BJ (cell line): ENCODE measurements at places on chromosomes 2 and 18.
A peak's percentile ranks its signal among the peaks of the same experiment; 100 is the strongest.

DNA sequence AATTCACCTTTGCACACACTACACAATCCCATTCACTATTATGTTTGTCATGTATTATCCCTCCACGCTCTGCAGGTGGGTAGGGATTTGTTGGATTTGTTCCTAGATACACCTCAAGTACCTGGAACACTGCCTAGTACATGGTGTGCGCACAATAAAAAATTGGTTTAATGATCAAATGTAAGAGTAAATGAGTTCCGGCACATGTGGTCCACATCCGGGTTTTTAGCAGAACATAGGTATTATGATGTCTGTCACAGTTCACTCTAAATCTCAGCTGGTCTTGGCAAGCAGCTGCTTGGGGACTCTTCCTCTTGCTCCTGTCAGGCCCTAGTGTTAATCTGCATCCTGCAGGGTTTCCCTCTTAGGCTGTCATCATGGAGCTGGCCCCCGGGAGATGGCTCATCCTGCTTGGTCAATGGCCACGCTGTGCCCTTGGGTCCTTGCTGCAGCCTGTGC lies 21.8 kb upstream of the IL1R1 start:
- DNase-seq, result no peak

- DNase-seq, result no peak
Observed at GRCh38 chr18:51739044-51739666, 541.7 kb upstream of the MEX3C start.

GRCh38 chr2:117820444-117820843 lies 6.0 kb downstream of the DDX18 start:
- no peak for DNase-seq

- no peak for DNase-seq
Observed at GRCh38 chr18:48888773-48889080, 62.0 kb downstream of the SMAD7 start.

GRCh38 chr2:106193690-106193976 lies 468 bp downstream of the UXS1 start:
- no peak for DNase-seq

- DNase-seq, result no peak
Observed at GRCh38 chr18:13163167-13163927, 55.2 kb upstream of the LDLRAD4 start.

DNA sequence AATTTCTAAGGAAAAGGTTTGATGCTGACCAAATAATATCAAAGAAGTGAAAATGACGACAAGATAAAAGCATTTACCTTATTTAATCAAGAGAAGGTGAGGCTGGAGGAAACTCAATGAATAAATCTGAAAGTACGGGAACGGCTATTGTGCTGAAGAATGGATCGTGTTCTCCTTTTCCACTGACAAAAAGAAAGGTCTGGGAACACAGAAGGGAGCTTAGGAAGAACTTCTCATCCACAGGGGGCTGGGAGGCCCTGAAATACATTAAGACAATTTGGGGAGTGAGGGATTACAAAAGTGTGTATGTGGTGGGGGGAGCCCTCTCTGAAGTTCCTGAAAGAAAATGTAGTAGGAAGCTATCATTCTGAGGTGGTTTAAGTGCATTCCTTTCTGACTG lies 582.3 kb downstream of the SLC4A3 start:
- DNase-seq, result no peak

DNA sequence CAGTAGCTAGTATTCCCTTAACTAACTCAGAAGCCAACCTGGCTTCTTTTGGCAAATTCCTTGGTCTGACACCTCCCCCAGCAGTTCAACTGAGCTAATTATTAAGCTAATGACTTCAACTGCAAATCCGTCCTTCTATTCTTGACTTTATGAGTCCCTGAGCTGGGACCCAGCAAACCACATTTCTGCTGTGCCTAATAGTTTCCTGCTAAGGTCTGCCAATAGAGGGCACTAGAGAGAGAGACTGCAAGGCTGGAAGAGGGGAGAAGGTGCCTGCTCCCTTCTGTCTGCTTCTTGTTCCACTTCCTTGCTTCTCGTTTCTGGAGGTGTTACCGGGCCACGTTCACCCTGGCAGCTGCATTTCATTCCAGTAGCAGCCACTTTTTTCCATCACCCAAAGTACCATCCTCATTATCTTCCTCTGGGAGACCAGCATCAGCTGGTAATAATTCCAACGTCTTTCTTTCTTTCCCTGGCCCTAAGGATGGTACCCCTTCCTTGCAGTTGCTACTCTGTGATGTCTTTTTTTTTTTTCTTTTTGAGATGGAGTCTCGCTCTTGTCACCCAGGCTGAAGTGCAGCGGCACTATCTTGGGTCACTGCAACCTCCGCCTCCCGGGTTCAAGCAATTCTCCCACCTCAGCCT lies 352.0 kb downstream of the TNS1 start:
- no peak for DNase-seq

GRCh38 chr2:73931531-73932500 lies 5.1 kb downstream of the DGUOK start:
- DNase-seq, result no peak

DNA sequence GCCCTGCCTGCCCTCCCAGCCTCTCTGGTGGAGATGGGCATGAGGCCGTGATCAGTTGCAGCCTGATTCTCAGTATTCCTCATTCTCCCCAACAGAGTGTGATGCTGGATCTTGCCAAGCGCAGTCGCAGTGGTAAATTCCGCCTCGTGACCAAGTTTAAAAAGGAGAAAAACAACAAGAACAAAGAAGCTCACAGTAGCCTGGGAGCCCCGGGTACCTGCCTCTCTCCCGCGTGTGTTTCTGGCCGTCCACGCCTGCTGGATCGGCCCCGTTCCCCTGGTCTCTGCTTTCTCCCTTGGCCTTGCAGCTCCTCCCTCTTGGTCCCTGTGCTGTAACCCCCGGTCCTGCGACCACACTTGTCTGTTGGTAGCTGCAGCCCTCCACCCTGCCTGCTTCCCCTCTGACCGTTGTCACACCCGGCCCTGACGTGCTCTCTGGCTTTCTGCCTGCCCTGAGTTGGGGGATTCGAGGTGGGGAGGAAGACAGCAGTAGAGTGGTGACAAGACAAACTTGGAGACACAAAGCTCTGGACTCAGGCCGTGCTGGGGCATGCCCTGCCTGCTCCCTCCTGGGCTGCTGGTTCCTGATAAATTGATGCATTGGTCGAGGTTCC lies 99.5 kb downstream of the USP40 start:
- DNase-seq, result no peak

GRCh38 chr2:128316777-128317180 lies 1.9 kb downstream of the HS6ST1 start:
- no peak for DNase-seq

- no peak for DNase-seq
Observed at GRCh38 chr18:58902961-58903360, 38.3 kb downstream of the ZNF532 start.

DNA sequence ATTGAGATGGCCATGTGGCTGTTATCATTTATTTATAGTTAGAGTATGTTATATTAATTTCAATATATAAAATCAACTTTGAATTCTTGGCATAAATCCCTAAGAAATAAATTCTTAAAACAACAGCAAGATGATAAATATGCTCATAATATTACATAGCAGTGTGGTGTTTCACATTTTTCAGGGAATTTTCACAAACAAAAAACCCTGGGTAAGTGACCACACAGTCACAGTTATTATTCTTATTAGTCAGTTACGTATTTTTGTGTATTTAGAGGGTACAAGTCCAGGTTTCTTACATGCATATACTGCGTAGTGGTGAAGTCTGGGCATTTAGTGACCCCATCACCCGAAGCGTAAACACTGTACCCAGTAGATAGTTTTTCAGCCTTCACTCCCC lies 289.5 kb upstream of the REV1 start:
- DNase-seq, result no peak

- DNase-seq, result peak; percentile 54
Observed at GRCh38 chr18:35635170-35635569, 53.6 kb downstream of the GALNT1 start.

DNA sequence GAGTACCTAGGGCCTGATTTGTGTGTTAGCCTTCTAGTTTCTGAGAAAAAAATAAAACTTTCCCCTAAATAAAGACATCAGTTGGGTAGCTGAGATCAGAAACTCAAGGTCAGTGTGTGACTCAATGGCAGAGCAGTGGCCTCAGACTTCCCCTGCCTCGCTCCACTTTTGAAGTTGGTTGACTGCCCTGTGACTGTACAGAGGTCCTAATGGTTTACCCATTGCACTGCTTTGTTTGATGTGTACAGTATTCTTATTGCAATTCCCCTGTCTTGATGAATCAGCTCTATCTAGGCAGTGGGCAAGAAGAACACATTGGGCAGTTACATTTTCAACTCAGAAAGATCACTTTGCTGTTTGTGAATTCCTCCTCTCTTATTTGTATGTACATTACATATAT lies 315.7 kb downstream of the KCNS3 start:
- DNase-seq, result no peak

GRCh38 chr2:35174845-35175244 lies 1180.7 kb upstream of the CRIM1 start:
- no peak for DNase-seq

- no peak for DNase-seq
Observed at GRCh38 chr18:75831960-75832359, 404.5 kb upstream of the SMIM21 start.

DNA sequence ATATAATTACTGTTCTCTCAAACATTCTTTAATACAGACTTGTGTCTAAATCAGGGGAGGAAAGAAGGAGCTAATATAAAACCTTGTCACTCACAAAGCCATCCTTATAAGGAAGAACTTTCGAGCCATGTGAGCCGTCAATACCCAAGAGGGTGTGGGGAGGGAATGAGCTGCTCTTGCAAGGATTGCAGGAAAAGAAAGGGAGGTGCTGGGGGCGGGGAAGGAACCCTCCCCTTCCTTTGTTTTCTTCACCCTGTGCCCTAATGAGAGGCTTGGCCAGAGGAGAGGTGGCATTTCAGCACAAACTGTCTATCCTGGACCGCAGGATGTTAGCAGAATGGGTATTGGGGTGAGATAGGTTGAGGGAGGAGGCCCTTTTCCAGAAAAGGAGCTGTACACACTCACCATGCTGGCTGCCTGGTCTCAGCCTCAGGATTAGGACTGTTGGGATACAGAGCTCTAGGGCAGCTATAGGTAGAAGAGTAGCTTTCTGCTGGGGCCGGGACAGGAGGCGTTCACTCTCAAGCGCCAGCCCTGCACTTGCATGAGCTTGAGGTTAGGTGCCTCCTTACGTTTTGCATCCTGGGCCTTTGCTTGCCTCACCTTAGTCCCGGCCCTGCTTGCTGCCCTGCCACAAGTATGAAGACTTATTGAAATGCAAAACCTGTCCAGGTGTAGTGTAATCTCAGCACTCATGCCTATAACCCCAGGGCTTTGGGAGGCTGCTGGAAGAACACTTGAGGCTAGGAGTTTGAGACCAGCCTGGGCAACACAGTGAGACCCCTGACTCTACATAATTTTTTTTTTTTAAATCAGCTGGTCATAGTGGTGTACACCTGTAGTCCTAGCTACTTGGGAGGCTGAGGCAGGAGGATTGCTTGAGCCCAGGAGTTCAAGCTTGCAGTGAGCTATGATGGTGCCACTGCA lies 190.5 kb downstream of the LOXHD1 start:
- no peak for DNase-seq

- no peak for DNase-seq
Observed at GRCh38 chr18:37853706-37854105, 288.1 kb upstream of the CELF4 start.

DNA sequence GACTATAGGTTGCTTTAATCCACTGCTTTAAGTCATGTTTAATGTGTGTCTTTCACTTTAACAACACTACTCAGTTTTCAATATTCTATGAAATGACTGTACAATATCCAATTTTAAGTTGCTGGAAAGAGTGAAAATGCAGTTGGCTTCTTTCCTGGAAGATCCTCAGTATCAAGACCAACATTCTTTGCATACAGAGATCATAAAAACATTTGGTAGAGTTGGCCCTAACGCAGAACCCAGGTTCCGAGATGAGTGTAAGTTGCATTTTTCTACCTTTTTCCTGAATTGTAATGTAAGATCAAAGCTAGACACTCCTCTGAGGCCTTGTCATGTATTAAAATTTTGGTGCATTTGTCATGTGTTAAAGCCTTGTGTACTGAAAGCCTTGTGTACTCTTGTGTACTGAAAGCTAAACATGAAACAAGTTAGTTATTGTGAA lies 42.9 kb upstream of the TNFRSF11A start:
- DNase-seq, result peak; percentile 27

DNA sequence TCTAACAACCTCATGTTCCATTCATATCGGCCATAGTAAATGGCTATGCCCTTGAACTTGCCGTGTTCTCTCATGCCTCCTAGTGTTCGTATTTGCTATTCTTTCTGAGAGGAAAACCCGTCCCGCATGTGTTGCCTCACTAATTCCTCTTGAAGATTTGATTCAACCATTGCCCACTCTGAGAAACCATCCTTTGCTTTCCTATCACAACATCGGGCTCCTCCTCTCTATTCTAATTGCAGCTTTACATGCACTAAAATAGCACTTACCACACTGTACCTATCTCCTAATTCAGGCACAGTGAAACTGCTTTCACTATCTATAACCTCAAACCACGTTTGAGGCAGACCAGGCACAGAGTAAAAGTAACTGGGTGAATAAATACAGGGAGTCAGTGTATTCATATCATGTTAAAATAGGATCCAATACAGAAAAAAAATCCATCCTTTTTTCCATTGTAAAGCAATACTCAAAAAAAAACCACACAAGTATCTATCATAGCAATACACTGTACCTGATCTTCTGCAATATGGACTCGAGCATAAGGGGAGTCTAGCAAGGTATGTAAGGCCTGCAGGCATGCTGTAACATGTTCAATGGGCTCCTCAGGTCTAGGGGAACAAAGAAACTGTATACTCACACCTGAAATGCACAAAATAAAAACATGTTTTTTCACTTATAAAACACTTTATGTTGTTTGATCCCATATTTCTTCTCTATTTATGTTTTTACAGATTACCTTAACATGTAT lies 39.0 kb upstream of the STRN start:
- DNase-seq, result no peak
